Suppressor macrophage treated with lipopolysaccharide for 1 hour (primary cell): ENCODE measurements at places on chromosomes 4 and X.
A peak's percentile ranks its signal among the peaks of the same experiment; 100 is the strongest.

GRCh38 chrX:31165241-31166035 is 93.6 kb upstream of the FTHL17 start:
- DNase-seq = no peak

DNA sequence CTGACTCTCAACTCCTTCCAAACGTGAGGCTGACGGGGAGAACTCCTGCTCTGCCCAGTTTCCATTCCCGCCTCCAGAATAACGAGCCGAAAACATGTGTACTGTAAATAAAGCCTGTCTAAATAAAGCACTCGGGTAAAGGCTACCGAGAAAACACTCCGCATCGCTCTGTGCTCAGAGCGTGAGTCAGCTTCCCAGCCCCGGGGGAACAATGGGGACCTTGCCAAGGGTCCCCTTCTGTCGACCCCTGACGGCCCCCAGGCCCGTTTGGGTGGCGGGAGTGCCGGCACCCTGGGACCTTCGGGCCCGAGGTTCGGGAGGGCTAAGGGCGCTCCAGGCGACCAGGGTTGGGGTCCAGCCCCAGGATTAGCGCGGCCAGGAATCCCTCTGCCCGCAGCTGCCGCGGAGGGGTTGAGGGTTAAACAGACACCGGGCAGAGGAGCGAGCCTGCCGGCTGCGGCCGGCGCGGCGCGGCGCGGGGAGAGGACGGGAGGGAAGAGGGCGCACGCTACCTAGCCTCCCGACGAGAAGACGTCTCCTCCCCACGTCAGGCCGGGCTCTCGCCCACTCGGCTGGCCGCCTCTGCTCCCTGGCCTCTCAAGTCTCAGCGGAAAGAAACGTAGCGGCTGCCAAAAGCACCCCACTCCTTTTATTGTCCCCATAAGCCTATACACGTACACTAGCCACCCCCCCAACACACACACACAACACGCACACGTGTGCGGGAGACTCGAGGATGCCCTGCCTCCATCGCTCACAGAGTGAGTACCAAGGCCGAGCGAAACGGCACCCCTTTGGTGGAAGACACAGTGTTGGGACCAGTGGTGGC is 85.5 kb downstream of the BCOR start:
- peak; percentile 46 for DNase-seq

- peak; percentile 30 for DNase-seq
Observed at GRCh38 chr4:23930750-23931488, 41.1 kb upstream of the PPARGC1A start.

- DNase-seq = no peak
Observed at GRCh38 chr4:112411781-112412550, 104.0 kb downstream of the NEUROG2 start.

DNA sequence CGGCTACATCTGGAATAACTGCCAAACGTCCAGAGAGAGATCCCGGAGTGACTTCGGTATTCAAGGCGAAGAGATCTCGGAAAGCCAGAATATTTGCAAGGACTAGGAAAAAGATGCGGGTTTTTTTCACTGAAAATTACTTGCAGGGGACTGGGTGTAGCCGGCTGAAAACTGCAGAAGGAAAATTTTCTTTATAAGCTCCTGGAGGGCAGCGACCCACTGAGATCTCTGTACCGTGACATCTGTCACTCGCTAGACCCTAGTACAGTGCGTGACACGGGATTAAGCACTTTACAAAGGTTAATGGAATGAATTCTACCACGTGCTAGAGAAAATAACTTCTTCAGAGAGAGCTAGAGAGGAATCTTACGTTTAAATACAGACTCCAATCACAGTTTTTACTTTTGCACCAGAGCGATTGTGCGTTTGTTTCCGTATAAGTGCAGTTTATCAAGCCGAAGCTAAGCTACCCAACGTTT is 1.1 kb upstream of the LCORL start:
- no peak for DNase-seq

DNA sequence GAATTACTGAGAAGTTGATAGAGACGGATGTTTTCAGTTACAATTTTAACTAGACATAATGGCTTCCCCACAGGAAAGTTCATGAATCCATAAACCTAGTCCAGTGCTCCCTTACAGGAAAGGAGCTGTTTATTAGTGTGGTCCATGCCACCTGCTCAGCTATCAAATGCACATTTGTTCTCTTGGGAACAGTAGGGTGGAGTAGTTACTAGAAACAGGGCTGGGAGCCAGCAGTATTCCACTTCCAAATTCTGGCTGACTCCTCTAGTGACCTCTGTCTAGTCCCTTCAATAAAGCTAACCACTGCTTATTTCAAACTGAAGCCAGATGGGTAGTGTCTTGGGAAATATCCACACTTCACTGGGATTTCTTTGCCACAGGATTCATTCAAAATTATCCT is 88.4 kb upstream of the TLL1 start:
- no peak for DNase-seq

GRCh38 chr4:36099509-36099908 is 144.8 kb downstream of the ARAP2 start:
- DNase-seq = no peak

GRCh38 chr4:1402516-1403091 is 3.6 kb downstream of the NKX1-1 start:
- no peak for DNase-seq

GRCh38 chr4:145719752-145720624 is 40.0 kb downstream of the C4orf51 start:
- DNase-seq = peak; percentile 53
